ENCODE measurements at places on chromosomes 7 and 10. TPM values are rescaled to one million over a fixed set of nuclear protein-coding genes. Genes with fewer than 3 reads are reported as not detected.

DNA sequence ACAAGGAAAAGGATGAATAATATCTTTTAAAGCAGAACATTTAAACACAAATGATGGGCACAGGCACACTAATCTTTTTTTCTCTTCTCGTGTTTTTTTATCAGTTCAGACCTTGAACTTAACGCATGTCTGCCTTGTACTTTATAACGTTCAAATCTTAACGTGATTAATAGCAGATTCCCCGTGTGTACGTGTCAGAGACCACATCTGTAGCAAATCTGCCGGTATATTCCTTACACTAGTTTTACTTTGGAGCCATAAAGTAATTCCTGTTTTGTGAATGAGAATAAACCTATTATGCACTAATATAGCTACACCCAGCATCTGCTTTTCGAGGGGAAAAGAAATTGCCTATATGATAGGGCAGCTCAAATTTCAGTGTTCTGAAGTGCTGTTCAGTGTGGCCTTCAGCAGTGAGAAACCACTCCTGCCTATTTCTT, 166.0 kb upstream of the TCF7L2 start:
- peak overlapping the region; percentile 83 for H3K27ac ChIP-seq
- peaks cover 43% of the 10 kb centered on the region for H3K4me1 ChIP-seq
- no peak overlapping the region for H3K4me3 ChIP-seq
- DNase-seq, result no peak
- H3K27me3 ChIP-seq, result no peaks in the 10 kb centered on the region

DNA sequence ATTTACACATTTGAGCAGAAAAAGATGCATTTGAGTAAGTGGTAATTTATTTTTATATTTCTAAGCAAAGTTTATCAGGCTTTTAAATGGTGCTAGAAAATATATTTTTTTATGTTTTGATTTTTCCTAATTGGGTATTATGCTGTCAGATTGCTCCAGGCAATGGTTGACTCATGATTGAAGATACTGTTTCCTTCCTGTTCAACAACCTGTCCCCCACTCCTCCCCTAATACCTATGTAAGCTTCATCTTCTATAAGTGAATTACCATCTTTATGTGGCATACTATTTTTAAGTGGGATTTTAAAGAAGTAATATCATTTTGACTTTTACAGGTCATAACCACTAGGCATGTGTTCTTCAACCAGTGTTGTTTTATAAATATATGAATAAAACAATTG, 21.4 kb downstream of the TSPAN13 start:
- H3K4me3 ChIP-seq, result no peak overlapping the region
- DNase-seq, result no peak
- no peak overlapping the region for H3K27ac ChIP-seq
- H3K4me1 ChIP-seq, result peaks cover 8% of the 10 kb centered on the region
- peaks cover 3% of the 10 kb centered on the region for H3K36me3 ChIP-seq
- H3K27me3 ChIP-seq, result no peaks in the 10 kb centered on the region

AGMO gene
- 0.51 TPM for total RNA-seq

DNA sequence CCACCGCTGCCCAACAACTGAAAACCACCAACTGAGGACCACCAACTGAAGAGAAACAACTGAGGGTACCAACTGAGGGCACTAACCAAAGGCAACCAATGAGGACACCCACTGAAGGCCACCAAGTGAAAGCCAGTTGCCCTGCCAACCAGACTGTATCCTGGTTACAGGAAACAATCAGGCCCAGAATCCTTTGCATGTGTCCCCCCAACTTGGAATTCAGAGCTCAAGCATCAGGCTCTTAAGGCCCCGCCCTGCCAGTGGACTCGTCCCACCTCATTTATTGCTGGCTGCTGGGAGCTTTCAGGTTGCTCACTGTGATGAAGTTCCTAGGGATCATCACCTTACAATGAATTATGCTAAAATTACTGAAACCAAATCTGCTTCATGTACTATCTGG, 76.6 kb upstream of the ABI1 start:
- H3K36me3 ChIP-seq, result no peaks in the 10 kb centered on the region
- no peak for DNase-seq
- H3K27ac ChIP-seq, result no peak overlapping the region
- H3K4me3 ChIP-seq, result no peak overlapping the region
- no peaks in the 10 kb centered on the region for H3K27me3 ChIP-seq

DNA sequence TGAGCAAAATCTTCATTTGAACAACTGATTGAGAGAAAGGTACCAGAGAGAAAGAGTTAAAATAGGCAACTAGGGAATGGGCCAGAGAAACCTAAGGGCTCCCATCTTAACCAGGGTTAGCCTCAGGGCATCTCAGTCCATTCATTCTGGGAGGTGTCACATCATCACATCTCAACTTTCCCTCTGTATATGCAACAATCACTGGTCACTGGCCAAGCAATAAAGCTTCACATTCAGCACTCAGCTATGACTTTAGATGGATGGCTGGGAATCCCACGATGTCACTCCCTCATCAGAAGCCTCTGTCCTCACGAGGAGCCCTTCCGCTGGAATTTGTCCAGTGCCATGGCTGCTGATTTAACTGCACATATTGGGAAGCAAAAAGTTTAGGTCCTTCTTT, 172.1 kb upstream of the MGMT start:
- no peaks in the 10 kb centered on the region for H3K4me1 ChIP-seq
- H3K27me3 ChIP-seq, result peaks cover 4% of the 10 kb centered on the region
- H3K4me3 ChIP-seq, result no peak overlapping the region
- H3K27ac ChIP-seq, result no peak overlapping the region
- H3K36me3 ChIP-seq, result no peaks in the 10 kb centered on the region

GRCh38 chr7:93622036-93623033, 47.8 kb upstream of the CALCR start:
- no peaks in the 10 kb centered on the region for H3K27me3 ChIP-seq
- H3K27ac ChIP-seq, result peak overlapping the region; percentile 89
- no peak overlapping the region for H3K4me3 ChIP-seq

Data from neural crest cell (in vitro differentiated cells).